ENCODE measurements at places on chromosomes 3 and 15.

GRCh38 chr3:162443376-162443775 lies 946.8 kb downstream of the OTOL1 start:
- no peak for DNase-seq

DNA sequence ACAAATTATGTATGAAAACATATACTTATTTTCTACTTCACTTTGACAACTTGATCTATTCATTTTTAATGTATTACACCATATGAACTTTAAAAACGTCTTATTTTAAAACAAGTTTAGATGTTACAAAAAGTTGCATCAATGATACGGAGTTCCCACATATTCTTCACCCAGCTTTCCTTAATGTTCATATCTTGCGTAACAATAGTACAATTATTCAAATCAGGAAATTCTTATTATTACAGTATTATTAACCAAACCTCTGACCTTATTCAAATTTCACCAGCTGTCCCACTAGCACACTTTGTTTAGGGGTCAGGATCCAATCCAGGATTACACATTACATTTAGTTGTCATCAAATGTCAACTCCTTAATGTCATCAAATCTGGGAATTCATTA lies 12.9 kb upstream of the XRN1 start:
- DNase-seq = no peak

GRCh38 chr3:5568451-5568850 lies 380.9 kb downstream of the EDEM1 start:
- no peak for DNase-seq

DNA sequence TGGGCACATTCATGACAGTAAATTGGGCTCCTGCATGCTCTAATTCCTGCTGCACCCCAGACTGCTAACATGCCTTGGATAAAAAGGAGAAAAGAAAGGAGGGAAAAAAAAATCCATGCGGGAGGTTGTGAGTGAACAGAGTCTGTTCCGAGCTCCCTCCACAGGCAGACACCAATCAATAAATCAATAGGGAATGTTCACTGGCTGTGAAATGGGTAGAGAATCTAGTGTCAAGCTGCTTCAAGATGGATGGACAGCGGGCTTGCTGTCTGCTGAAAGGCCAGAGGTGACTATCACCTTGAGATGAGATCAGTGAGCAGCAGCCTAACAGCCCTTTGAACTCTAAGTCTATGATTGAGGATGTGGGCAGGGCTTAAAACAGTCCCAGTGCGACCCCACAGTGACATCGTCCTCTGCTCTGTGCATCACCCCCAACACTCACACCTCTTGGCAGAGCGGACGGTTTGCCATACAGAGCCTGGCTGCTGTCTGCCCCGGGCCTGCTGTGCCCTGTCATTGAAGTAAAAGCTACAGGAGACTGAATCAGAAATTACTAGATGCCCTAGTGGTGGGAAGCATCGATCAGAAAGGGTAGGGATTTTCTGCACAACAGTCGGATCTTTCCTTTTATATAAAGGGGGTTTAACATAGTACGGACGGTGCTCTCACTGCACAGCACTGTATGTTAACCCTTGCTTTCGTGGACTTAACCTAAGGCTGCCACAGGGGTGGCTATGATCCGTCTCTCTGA lies 247.9 kb upstream of the ONECUT1 start:
- DNase-seq = no peak

GRCh38 chr3:112469671-112470070 lies 29.6 kb downstream of the BTLA start:
- DNase-seq = no peak

DNA sequence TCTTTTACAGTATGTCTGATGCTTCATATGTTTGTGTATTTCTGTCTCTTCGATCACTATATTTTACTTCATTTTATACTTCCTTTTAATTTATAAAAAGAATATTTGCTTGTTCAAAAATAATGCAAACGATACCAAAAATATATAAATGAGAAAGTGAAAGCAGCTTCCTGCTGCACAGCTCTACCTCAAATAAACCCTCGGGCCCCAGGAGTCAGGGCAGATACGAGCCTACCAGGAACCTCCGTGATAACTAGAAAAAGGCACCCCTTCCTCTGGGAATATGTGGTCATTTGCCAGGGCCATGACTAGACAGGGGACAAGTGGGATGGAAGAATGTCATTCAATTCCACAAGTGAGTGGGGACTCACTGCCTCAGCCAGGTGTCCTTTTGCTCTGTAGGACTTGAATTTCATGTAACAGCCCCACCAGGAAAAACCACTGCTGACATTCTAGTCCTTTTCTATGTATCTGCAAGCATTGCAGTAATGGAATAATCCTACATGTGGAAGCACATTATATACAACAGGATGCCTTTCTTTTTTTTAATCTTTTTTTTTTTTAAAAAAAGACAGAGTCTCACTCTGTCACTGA lies 133.3 kb downstream of the SUCLG2 start:
- peak; percentile 30 for DNase-seq

GRCh38 chr3:15629860-15630597 lies 28.5 kb downstream of the BTD start:
- DNase-seq = peak; percentile 82
